ENCODE measurements at places on chromosomes 6 and 20.

GRCh38 chr20:53364646-53365045 is 229.0 kb downstream of the ZNF217 start:
- DNase-seq = no peak

DNA sequence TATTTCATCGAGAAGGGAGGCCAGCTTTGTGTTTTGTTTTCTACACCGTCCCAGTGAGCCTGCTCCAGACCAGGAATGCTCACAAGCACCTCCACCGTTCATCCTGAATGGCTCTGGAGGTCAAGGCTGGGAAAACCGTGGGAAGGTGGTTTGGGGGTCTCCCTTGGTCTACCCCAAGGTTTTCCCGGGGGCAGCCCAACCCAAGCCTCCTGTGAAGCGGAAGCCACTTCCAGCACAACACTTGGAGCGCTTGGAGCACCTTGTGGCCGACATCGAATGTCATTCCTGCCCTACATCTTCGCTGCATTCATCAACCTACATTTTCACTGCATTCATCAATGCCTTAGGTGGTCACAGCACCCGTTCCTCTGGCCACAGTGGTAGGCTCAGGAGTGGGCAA is 255.6 kb upstream of the PMEPA1 start:
- no peak for DNase-seq

GRCh38 chr6:165272585-165272984 is 36.8 kb downstream of the C6orf118 start:
- no peak for DNase-seq

GRCh38 chr20:56257604-56258003 is 9.1 kb downstream of the MC3R start:
- DNase-seq = no peak

DNA sequence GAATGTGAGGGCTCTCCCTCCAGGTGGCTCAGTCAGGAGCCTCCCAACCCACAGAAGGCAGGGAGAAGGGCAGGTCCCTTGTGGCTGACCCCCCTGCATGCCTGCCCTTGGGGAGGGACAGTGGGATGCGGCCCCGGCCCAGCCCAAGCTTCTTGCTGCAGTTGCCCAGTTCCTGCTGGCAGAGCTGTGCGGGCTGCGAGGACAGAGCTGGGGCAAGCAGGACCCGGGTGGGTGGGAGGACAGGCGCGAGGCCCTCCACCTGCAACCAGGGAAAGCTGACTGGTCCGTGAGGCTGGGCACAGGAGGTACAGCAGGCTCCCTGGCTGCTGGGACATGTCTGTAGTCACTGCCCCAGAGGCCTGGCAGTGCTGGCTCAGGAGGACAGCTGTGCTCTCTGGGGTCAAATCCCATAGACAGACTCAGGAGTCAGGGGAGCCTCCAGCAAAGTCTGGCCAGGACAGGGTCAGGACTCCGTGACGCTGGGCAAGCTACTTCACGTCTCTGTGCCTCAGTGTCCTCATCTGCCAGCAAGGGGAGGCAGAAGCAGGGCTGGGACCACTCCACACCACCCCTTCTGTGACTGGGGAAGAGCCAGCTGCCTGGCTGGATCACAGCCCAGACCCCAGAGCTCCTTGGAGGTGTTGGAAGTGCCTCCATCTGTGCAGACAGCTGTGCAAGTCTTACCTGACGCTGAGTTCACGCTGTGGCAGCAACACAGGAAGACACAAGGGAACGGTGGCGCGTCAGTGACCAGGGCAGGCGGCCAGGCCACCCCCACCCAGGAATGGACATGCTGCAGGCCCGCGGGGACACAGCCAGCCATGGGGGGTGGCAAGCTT is 13.0 kb downstream of the UCKL1 start:
- no peak for DNase-seq

DNA sequence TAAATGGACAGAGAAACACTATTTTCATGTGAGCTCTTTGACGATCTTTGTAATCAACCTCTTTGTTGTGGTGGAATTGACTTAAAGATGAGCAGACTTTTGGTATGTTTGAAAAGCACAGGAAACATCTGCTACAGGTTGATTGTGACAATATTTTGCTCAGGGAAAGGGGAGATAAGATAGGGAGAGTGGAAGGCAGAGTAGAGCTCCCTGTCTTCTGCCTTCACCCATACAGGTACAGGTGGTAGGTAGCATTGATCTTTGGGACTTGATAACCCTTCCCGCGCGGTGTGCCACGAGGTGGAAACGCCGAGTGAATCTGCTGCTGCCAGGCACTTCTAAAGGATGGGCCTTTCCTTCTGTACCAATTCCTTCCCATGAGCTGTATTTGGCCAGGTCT is 183.6 kb downstream of the UTRN start:
- no peak for DNase-seq

- no peak for DNase-seq
These were observed 773.4 kb downstream of the KIF16B start for GRCh38 chr20:15799871-15800270.

- no peak for DNase-seq
These were observed 41.7 kb upstream of the KLHL31 start for GRCh38 chr6:53707108-53707897.

Measured in stimulated activated CD4-positive, alpha-beta T cell treated with anti-CD3 and anti-CD28 coated beads, Interleukin-12 subunit alpha, Interleukin-12 subunit beta, amount 100 ng/mL, for 4 hours (primary cell).